ENCODE measurements at places on chromosomes 6 and 20.

DNA sequence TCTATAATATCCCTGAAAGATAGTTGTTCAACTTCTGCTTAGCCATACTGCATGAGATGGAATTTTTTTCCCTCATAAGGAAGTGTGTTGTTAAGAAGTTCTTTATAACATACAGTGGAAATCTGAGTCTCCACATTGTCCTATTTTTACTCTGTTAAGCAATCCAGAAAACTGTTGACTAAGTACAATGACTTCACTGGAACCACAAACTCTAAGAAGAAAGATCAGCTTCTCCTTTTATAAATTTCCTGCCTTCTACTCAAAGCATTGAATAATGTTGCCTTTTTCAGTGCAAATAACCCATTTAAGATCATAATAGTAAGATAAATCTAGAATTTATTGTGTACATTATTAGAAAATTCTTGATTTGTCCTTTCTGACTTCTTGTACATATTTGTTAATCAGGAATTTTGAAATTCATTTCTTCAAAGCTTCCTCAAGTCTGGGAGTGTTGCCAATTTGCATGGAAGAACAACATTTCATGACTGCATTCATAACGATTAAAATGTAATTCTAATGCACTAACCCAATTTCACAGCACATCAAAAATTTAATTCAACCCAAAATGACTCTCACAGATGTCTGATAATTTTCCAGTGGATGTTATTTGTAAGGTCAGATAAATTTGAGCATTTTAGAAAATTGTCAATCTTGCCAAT is 45.6 kb upstream of the ANKEF1 start:
- peak; percentile 58 for DNase-seq

GRCh38 chr6:14178083-14178445 is 60.5 kb downstream of the CD83 start:
- DNase-seq: no peak

GRCh38 chr6:79466207-79466834 is 70.9 kb downstream of the LCA5 start:
- peak; percentile 15 for DNase-seq

- DNase-seq: no peak
Measured at GRCh38 chr6:158003910-158004700, 22.4 kb downstream of the SYNJ2 start.

DNA sequence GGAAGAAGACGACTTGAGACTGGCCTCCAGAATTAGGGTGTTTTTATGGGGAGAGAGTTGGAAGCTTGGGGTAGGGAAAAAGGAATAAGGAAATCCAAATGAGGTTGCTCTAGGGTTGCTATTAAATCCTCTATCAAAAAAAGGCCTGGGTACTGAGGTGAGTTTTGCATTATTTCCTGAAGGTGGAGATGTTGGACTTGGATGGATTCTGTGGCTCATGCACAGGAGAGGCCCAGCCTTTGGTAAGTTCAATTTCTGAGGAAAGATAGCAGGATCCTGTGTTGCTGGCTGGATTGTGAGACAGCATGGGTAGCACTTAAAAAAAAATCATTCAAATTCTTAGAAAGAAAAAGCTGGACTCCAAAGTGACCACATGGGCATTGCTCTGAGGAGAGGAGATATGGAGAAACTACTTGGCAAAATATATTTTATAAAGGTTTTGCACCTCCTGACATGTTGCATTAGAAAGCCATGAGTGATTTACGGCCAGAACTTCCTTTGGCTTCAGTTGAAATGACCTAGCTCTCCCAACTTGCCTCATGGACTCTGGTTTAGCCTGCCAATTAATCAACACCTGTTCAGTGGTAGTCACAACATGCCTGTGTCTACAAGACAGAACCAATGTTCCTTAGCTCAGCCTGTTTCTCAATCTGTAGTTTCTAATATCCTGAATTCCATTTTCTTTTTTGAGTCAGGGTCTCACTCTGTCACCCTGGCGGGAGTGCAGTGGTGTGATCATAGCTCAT is 152.1 kb upstream of the RALGAPA2 start:
- DNase-seq: no peak

DNA sequence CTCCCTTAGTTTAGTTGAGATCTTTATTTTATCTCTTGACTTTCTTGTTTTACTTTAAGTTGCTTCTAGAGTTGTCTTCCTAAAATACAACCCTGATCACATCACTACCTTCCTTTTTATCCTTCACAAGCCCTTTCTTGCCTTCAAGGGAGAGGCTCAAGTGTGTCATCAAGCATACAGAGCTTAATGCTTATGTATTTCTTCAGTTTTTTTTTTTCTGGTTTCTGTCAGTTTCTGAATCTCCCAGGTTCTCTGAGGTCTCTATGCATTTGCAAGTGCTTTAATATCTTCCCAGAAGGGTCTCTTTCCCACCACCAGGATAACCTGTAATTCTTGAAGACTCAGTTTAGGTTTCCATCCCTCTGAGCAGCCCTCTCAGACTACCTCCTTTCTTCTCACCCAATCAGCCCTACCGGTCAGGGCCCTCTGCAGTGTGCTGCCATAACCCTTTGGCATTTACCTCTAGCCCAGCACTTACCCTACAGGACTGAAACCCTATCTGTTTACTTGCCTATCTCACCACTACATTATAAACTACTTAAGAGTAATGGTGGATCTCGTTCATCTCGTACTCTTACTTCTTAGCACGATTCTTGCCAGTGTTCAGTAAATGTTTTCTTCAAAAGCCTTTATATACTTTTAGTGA is 36.9 kb downstream of the EYA4 start:
- DNase-seq: no peak

- no peak for DNase-seq
Measured at GRCh38 chr20:6711951-6712649, 55.4 kb upstream of the BMP2 start.

DNA sequence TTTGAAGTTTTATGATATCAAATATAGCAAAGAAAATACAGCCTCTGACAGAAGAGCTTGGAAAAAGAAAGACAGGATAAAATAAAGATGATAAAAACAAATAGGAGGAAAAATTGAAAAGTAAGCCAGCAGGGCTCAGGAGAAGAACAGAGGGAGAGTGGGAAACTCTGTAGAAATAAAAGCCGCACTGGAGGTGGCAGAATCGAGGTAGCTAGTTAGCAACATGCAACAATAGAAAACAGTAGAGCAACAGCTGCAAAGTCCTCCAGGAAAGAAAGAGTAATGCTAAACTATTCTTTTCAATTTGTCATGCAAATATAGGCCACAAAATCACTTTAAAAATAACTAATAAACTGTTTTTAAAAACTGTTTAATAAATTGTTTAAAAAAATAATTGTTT is 28.8 kb downstream of the HBS1L start:
- no peak for DNase-seq

GRCh38 chr6:51004380-51004779 is 185.7 kb downstream of the TFAP2B start:
- DNase-seq: no peak

GRCh38 chr20:19916531-19917485 is 100.4 kb upstream of the NAA20 start:
- DNase-seq: no peak

DNA sequence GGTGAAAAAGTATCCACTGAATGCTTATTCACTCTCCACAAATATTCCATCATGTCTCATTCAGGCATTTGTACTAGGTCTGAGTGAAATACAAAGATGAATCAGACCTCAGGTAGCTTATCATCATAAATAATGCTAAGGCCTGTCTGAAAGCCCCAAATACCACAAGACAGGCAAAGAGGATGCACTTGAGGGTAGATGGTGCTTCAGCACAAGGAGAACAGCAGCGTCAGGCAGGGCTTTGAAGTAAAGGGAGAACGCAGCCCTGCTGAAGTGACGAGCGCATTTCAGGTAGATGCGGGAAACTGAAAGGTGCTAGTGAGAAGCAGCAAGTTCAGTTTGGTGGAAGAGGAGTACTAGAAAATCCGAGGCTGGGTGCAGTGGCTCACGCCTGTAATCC is 38.7 kb downstream of the MAP3K5 start:
- no peak for DNase-seq

DNA sequence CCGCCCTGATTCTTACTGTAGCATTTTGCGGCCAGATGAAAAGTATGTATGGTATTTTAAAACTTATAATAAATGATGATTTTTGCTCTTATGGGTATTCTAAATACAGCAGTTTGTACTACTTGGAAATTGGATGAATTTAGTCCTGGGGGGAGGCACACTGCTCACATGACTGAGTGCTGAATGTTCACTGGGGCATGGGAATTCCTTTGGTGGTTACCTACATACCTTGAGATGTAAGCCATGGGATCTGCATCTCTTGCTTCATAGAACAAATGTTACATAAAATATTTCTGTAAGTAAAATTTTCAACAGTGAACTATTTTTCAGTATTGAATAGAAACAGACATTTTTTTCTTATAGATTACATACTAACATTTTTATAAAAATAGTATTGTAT is 71.1 kb downstream of the FIG4 start:
- no peak for DNase-seq

DNA sequence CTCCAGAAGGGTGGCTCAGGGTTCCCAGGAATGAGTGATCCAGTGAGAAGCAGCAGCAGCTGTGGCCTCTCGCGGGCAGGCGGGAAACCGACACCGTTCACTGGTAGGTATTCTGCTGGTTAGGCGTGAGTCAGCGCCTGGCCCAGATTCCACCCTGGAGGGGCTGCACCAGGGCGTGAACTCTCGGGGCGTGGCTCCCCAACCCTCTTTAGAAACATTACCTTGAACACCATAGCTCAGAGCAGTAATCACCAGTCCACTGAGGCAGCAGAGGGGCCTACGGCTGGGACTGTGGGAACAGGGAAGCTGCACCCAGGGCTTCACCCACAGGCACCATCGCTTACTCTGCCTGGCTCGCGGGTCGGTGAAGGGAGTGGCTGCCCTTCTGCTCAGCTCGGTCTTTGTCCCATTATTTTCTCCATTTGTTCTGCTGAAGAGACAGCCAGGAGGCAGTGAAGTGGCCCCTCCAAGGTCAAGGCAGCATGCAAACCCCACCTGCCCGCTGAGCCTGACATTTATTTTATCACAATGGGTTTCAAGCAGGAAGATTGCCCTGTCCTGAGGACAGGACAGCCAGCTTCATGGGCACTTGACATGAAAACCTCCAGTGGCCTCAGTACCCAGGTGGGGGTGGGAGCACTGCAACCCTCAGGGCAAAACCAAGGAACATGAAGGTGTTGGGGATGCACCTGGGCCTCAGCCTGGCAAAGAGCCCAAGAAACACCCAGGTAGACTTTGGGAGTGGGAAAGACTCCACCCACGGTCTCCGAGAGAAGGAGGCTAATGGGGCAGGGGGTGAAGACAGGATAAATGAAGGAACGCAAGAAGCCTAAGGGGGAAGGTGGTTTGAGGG is 51.0 kb upstream of the CD93 start:
- DNase-seq: no peak

DNA sequence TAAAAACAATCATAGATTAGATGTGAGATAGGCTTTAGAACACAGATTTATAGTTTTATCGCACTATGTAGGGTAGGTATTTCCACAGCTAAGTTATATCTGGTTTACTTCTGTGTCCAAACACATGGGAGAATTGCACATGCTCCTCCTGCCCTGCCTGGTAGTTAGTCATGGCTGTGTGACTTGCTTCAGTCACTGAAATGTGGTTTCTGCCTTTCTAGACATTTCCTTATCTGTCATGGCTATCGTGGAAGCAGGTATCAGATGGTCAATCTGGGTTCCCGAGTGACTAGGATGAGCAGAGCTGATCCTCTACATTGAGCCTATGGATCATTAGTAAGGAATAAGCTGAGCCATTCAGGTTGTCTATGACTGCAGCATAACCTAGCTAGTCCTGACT is 117.8 kb upstream of the GMDS start:
- no peak for DNase-seq

DNA sequence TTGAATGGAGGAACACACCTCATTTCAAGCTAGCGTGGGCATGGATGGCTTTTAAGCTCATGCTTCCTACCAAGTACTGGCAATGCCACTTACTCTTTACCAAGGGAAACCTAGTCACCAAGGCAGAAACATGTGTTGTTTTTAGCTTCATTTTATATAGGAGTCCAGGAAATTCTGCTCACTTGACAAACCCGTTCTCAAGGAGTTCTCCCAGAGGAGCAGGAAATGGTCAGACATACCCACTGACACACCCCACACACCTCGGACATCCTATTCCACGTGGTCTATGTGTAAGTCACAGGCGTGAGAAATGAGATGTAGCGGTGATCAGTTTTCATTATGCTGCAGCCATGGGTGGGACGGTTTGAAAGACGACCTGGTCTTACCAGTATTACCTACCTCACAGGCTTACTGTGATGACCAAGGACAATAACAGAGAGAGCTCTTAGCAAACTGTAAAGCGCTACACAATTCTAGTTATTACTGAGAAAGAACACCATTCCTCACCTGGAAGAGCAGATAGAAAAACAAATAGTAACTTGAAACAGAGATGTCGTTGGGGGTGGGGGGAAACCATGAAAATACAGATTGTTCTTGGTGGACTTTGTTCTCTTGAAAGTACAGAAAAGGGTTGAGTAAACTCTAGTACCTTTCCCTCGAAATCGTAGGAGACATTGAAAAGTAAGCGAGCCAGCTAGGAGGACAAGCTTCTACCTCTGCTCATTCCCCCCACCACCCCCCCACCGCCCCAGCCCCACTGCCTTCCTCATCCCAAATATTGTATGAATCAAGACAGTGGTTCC is 1.7 kb downstream of the CNKSR3 start:
- DNase-seq: no peak

GRCh38 chr6:17455919-17456318 is 62.5 kb downstream of the CAP2 start:
- no peak for DNase-seq

GRCh38 chr6:114133816-114134215 is 162.9 kb upstream of the HDAC2 start:
- DNase-seq: no peak

GRCh38 chr6:111750753-111751673 is 122.2 kb downstream of the FYN start:
- DNase-seq: no peak

DNA sequence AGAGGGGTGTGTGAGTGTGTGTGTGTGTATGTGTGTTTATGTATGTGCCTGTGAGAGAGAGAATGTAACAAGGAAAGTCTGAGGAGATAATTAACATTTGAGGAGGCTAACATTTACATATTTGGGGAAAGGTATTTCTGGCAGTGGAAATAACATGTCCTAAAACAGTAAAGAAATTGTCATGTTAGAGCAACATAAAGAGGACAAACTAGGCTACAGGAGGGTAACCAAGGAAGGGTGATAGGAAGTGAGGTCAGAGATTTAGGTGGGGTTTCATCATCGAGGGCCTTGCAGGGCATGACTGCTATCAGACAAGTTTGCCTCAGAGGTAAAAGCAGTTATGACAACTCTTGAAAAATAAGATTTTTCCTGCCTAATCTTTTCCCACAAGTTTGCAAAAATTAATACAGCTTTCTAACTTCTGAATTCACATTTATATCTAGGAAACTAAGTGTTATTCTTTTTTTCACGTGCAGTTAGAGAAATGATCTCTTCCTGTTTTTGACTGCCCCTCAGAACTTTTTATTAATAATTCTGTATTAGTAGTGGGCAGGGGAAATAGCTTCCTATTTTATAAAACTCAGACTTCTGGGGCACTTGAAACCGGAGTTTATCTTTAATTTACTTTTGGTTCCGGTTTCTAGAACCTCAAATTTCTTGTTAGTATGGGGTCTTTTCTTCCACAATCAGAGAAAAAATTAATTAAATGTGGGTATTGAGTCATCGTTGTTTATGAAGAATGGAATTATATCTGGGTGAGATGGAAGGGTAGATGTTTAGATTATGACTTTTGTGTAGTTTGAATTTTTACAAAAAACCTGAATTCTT is 30.5 kb upstream of the RHAG start:
- DNase-seq: no peak
